Mesendoderm (in vitro differentiated cells): ENCODE measurements at places on chromosomes 5 and 9.

GRCh38 chr9:91192381-91193086 is 169.2 kb downstream of the AUH start:
- DNase-seq: no peak
- no peaks in the 10 kb centered on the region for H3K36me3 ChIP-seq
- no peak overlapping the region for H3K27ac ChIP-seq
- no peaks in the 10 kb centered on the region for H3K4me1 ChIP-seq

DNA sequence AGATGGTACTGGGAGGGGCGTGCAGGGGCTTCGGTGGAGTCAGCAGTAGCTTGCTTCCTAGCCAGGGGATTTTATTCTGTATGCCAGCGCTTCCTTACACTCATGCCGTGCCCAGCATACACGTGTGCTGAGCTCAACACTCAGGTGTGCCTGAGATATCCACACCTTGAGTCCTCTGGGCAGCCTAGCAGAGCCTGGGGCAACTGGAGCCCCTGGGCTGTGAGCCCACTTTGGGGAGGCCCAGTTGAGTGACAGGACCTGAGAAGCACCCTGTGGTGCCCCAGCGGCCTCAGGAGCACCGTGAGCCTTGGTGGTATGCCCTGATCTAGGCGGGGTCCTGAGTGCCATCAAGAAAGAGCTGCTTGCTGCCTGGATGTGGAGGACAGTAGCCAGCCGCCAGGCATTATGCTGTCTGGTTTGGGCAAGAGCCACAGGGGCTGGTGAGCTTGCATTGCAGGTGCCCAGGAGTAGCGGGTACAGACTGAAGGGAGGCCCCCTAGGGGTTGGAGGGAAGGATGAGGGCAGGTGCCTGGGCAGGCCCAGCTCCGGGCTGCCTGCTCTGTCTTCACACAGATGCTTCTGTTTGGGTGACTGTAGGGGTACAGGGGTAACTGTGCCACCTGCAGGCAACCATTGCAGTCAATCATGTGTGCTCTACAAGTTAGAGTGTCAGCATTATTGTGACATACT is 42.9 kb downstream of the BNIP1 start:
- DNase-seq: no peak
- H3K36me3 ChIP-seq: no peaks in the 10 kb centered on the region
- H3K4me1 ChIP-seq: no peaks in the 10 kb centered on the region
- H3K27ac ChIP-seq: no peak overlapping the region
- H3K27me3 ChIP-seq: no peaks in the 10 kb centered on the region
- no peak overlapping the region for H3K4me3 ChIP-seq

- peak within 1 kb of the TSS; percentile 32 for H3K4me3 ChIP-seq
- peak; percentile 80 for DNase-seq
- peaks cover 5% of the 10 kb centered on the region for H3K27me3 ChIP-seq
- peak within 1 kb of the TSS; percentile 29 for H3K27ac ChIP-seq
- H3K36me3 ChIP-seq: no peaks in the 10 kb centered on the region
Measured at GRCh38 chr9:214648-215493, at the start of gene DOCK8. Gene DOCK8, plus strand, starts transcription at chr9:214865. Its CDS starts 112 bp downstream, at chr9:214977.

DNA sequence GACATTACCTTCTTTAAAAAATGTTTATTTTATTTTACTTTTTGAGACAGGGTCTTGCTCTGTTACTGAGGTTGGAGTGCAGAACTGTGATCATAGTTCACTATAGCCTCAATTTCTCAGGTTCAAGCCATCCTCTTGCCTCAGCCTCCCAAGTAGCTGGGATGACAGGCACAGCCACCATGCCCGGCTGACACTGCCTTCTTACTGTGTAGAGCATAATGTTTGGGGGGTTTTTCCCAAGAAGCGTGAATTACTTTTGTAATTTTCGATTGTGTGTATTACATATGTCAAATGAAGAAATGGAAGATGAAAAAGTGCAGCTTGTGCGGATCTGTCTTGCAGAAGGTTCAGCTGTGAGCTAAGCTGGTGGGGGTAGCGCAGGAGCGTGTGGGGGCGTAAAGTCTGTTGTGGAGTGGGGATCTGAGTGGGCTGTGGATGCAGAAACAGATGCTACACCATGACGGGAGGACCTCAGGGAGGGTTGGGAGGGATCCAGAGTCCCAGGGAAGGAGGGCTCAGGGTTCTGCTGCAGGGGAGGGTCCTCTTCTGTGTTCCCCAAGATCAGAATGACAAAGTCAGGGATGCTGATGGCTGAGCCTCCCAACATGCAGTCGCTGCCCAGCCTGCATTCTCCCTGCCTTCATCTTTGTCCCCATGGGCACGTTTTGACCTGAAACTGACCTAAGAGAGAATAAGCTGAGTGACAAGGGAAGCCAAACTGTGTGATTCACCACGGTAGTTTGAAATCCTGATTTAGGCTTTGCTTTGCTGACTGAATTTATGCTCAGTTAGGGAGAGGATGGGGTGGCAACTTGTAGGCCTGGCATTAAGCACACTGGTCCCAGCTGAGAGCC is 6.8 kb upstream of the ANKRD33B start:
- H3K4me1 ChIP-seq: peaks cover 2% of the 10 kb centered on the region
- H3K27me3 ChIP-seq: peaks cover under 1% of the 10 kb centered on the region
- DNase-seq: no peak
- H3K27ac ChIP-seq: no peak overlapping the region
- no peaks in the 10 kb centered on the region for H3K36me3 ChIP-seq

GRCh38 chr9:8855046-8855445 is 1055.5 kb upstream of the DMAC1 start:
- no peak overlapping the region for H3K27ac ChIP-seq
- peak; percentile 41 for DNase-seq
- H3K36me3 ChIP-seq: no peaks in the 10 kb centered on the region
- H3K4me3 ChIP-seq: no peak overlapping the region
- H3K4me1 ChIP-seq: peaks cover 7% of the 10 kb centered on the region
- H3K27me3 ChIP-seq: no peaks in the 10 kb centered on the region

DNA sequence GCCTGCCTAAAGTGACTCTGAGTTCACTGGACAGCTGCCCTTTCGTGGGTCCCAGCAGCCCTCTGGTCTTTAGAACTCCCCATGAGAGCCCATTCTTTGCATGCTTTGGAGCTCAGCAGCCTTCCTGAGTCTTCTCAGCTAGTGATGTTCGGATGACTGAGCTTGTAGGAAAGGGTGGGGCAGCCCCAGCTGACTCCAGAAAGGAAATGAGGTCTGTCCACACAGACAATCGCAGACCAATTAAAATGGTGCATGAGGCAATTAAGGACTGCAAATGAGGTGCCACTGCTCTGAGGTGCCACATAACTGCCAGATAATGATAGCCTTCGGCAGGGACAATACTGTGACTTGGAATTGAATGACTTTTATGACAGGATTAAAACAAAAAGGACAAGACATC is 25.4 kb upstream of the TOMM5 start:
- H3K4me3 ChIP-seq: no peak overlapping the region
- no peak overlapping the region for H3K27ac ChIP-seq
- H3K4me1 ChIP-seq: no peaks in the 10 kb centered on the region
- peak; percentile 85 for DNase-seq
- H3K36me3 ChIP-seq: no peaks in the 10 kb centered on the region

DNA sequence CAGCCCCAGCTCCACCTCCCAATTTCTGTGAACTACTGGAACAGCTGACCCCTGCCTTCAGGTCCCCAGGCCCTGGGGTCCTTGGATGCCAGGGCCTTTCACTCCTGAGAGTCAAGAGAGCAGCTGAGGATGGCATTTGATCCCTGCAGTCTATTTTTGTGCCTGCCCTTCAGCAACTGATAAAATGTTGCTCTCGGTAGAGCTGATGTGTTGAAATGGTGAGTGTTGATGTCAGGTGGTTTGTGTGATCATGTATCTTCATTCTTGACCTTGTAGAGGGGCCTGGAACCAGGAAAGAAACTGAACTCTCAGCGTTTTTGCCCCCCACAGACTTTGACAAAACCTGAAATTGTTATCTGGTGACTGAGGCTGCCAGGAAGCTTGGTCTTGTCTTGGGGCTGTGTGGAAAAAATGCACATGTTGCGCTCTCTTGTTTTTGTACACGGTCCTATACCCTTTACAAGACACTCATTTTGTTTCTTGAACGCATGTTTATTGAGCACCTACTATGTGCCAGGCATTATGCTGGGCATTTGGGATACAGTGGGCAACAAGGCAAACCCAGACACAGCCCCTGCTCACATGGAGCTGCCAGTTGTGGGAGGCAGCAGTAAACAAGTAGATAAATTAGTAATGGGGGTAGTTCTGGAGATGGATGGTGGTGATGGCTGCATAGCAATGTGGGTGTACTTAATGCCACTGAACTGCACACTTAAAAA is 78.3 kb downstream of the PPARGC1B start:
- no peak for DNase-seq
- no peaks in the 10 kb centered on the region for H3K36me3 ChIP-seq
- H3K4me3 ChIP-seq: no peak overlapping the region
- H3K4me1 ChIP-seq: peaks cover 3% of the 10 kb centered on the region
- H3K27me3 ChIP-seq: no peaks in the 10 kb centered on the region
- H3K27ac ChIP-seq: no peak overlapping the region

GRCh38 chr9:121393318-121393717 is 23.3 kb upstream of the STOM start:
- H3K4me3 ChIP-seq: no peak overlapping the region
- no peak overlapping the region for H3K27ac ChIP-seq
- H3K36me3 ChIP-seq: no peaks in the 10 kb centered on the region

DNA sequence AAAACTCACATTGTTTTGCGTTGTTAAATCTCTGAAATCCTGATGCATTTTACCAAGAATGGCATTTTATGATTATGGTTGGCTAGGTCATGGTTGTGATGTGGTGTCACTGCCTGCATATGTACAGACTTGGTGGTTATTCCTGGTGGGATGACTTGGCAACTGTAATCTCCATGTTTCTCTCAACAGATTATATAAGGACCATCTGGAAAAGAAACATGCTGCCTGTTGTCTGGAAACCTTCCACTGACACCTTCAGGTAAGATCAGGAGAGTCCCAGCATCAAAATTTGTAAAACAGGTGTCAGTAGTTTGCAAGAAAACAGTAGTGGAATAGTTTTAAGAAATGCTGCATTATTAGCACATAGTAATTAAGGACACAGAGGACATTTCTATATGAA is 3.0 kb upstream of the ACER2 start:
- H3K27me3 ChIP-seq: no peaks in the 10 kb centered on the region
- no peak overlapping the region for H3K27ac ChIP-seq
- peaks cover 5% of the 10 kb centered on the region for H3K4me1 ChIP-seq
- H3K36me3 ChIP-seq: no peaks in the 10 kb centered on the region

DNA sequence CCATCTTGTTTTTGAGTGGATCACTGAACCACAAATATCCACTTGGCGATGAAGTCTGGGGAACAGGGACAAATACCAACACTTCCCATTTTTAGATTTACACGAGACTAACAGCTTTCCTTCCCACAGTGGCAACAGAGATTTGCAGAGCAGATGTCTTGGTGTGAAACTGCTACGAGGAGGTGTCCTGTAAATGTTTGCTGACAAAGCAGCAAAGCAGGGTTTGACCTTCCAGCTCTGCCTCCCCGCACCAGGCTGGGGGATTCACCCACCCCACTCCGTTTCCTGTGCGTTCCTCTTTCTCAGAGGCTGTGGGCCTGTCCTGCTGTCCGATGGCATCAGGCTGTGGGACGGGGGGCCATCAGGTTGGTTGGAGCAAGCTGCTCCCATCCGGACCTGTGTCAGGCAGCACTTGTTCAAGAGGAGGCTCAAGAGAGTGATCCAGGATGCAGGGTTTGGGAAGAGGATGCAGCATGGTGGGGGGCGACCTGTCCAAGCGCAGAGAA is 693 bp upstream of the RGS3 start:
- H3K4me1 ChIP-seq: no peaks in the 10 kb centered on the region
- no peak for DNase-seq
- no peaks in the 10 kb centered on the region for H3K36me3 ChIP-seq
- no peak overlapping the region for H3K4me3 ChIP-seq
- no peak overlapping the region for H3K27ac ChIP-seq

- H3K4me3 ChIP-seq: no peak overlapping the region
- H3K27me3 ChIP-seq: no peaks in the 10 kb centered on the region
- peaks cover 2% of the 10 kb centered on the region for H3K4me1 ChIP-seq
- H3K27ac ChIP-seq: no peak overlapping the region
Measured at GRCh38 chr5:96001262-96001661, 39.6 kb upstream of the ELL2 start.

DNA sequence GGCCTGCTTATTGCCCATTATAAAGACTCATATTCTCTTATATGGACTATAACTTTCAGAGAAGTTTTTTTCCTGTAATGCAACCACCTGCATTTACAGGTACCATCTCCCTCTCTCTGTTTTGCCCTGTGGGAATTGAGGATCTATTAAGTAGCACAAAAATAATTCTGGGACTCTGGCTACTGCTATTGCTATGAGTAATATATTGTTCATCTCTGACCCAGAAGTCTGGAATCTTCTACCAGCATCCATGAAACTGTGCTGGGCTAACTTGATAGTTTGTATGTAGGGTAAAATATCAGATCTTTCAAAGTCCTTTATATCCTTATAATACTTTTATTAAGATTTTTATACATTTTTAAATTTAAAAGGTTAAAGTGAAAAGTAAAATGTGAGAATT is 607.2 kb downstream of the EFNA5 start:
- H3K27ac ChIP-seq: no peak overlapping the region
- no peak overlapping the region for H3K4me3 ChIP-seq
- no peak for DNase-seq
- no peaks in the 10 kb centered on the region for H3K27me3 ChIP-seq

DNA sequence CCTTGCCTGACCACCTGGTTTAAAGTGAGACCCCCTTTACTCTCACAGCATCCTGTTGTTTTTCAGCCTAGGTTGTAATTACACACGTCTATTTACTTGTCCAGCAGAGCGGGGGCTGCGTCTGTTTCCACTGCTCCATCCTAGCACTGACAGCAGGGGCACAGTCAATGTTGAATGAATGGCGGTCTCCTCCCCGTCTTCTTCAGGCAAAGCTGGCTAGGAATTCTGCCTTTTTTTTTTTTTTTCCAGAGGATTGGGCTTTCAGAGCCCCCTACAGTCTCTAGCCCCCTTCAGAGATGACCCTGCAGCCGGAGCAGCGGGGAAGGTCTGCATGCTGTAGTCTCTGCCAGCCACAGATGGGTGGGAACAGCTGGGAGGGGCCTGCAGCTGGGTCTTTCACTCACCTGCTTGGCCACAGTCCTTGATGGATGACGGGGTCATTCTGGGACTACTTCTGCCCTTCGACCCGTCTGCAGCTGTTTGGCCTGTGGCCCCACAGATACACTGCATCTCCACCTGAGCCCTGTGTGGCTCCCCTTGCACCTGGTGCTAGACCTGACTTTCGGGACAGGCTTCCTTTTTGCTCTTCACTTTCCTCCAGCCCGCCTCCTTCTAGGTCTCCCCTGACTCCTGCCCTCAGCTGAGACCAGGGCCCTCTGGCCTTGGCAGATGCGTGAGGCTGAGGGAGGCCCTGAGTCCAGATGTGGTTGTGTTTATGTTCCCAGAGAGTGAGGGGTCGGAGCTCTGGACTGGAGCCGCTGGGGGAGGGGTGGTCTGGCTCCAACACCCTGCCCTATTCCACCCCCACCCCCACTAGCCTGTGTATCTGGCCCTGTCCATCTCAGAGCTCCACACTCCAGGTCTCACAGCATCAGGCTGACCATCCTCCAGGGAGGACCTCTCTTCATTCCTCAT is 8.0 kb downstream of the PITX1 start:
- no peaks in the 10 kb centered on the region for H3K36me3 ChIP-seq
- H3K27me3 ChIP-seq: peaks cover 33% of the 10 kb centered on the region

DNA sequence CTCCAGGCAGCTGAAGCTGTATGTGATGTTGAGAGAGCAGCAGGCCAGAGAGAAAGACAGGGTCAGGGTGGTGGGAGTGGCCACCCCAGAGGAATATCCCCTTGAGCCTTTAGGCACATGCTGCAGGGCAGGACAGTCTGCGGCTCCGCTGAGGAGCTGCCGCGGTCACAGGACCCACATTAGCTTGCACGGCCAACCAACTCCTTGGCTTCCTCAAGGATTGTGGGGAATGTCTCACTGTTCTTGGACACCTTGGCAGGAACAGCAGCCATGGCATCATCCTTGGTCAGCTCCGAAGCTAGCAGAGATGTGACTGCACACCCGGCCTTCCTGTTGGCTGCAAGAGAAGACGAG is 27.8 kb downstream of the PCDHGC5 start:
- no peak overlapping the region for H3K4me3 ChIP-seq
- peaks cover 2% of the 10 kb centered on the region for H3K36me3 ChIP-seq
- no peak for DNase-seq
- H3K27ac ChIP-seq: peak overlapping the region; percentile 31
